ENCODE measurements at places on chromosomes 5 and 9. TPM values are rescaled to one million over a fixed set of nuclear protein-coding genes. Genes with fewer than 3 reads are reported as not detected.

SLC4A9 gene
- total RNA-seq: 0.39 TPM

PCDHAC1 gene
- total RNA-seq: 3.3 TPM

TMEM174 gene
- not detected for total RNA-seq

ZBTB6 gene
- total RNA-seq: 10.6 TPM

RAPGEF1 gene
- total RNA-seq: 42.5 TPM

GOLGA1 gene
- 18.1 TPM for total RNA-seq

ZDHHC11B gene
- 7.5 TPM for total RNA-seq

PFN3 gene
- total RNA-seq: not detected

CARD9 gene
- 2.4 TPM for total RNA-seq

MBLAC2 gene
- total RNA-seq: 7.4 TPM

GRCh38 chr9:136091582-136092352, 3.3 kb downstream of the NACC2 start:
- no peak for DNase-seq

- no peak for DNase-seq
These were observed 106.0 kb upstream of the RPS23 start for GRCh38 chr5:82384034-82384750.

DNA sequence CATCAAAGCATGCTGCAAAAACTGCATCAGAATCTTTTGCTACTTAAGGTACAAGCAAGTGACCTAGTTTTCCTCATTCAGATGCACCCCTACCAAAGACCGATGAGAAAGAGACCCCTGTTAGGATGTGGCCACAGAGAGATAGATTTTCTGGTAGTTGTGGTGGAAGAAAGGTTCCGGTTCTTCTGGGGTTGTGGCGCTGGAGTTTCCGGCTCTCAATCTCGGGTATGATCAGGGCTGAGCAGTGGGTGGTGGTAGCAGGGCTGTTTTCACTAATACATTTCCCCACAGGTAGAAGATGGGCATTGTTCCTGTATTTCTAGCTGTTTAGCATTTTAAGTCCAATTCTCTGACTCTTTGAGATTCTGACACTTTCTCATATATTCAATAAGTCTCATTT, 58.4 kb downstream of the PCSK1 start:
- no peak for DNase-seq

GRCh38 chr9:17433526-17433925, 145.3 kb upstream of the SH3GL2 start:
- no peak for DNase-seq

DNA sequence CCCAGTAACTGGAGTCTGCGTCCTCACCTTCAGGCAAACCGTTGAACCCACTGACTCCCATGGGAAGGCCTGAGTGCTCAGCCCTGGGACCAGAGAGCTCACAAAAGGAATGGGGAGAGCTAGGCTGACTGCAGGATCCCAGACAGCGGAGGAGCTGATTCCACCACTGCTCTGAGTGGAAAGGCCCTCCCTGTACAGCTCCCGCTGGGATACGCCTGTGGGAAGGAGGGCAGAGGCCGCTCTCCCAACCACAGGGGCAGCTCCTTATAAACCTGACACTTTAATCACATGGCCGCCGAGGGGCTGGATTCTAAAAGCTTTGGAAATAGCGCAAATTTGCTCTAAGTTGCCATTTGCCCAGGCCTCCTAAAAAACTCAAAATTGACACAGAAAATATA, 37.1 kb downstream of the DBH start:
- DNase-seq: no peak

- DNase-seq: no peak
These were observed 16.2 kb downstream of the OR2V2 start for GRCh38 chr5:181163487-181164075.

- DNase-seq: no peak
These were observed 520.1 kb upstream of the SMC2 start for GRCh38 chr9:103574056-103574455.

DNA sequence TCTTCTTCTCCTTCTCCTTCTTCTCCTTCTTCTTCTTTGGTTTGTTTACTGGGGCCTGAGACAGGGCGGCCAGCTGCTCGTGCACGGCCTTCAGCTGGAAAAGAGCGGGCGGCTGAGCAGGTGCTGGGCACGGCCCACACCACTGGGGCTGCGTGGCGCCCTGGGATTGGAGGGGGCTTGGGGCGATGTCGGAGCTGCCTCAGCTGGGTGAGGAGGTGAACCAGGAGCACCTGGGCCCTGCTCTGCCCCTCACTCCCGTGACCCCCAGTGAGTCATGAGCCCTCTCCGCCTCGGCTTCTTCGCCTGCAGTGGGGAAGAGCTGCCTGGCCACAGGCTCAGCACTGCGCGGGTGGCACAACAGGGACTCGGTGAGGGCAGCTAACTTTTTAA, 14.9 kb downstream of the BRD3OS start:
- DNase-seq: no peak

- DNase-seq: no peak
These were observed 66.3 kb downstream of the PSAT1 start for GRCh38 chr9:78363221-78363620.

- DNase-seq: no peak
These were observed 122.6 kb downstream of the TMEM38B start for GRCh38 chr9:105816981-105817380.

DNA sequence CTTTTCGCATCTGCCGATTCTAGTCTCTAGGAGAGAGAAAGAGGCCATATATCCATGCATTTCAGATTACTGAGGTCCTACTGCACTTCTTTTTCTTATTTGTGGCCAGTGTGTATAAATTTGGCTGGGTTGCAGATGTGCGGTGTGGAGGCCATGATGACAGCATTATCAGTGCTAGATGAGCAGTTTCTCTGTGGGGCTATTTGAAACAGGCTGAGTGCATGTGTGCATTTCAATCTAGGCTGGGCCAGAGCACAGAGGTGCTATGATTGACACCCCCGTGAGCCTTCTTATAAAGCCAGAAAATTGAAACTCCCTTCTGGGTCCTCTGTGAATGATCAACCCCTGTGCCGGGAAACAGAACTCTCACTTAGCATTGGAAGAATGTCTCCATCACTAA, 70.0 kb downstream of the TMEM252 start:
- DNase-seq: no peak
